HFFc6 (cell line): ENCODE measurements at places on chromosomes 7 and 10. TPM values are rescaled to one million over a fixed set of nuclear protein-coding genes. Genes with fewer than 3 reads are reported as not detected.
A peak's percentile ranks its signal among the peaks of the same experiment; 100 is the strongest.

DNA sequence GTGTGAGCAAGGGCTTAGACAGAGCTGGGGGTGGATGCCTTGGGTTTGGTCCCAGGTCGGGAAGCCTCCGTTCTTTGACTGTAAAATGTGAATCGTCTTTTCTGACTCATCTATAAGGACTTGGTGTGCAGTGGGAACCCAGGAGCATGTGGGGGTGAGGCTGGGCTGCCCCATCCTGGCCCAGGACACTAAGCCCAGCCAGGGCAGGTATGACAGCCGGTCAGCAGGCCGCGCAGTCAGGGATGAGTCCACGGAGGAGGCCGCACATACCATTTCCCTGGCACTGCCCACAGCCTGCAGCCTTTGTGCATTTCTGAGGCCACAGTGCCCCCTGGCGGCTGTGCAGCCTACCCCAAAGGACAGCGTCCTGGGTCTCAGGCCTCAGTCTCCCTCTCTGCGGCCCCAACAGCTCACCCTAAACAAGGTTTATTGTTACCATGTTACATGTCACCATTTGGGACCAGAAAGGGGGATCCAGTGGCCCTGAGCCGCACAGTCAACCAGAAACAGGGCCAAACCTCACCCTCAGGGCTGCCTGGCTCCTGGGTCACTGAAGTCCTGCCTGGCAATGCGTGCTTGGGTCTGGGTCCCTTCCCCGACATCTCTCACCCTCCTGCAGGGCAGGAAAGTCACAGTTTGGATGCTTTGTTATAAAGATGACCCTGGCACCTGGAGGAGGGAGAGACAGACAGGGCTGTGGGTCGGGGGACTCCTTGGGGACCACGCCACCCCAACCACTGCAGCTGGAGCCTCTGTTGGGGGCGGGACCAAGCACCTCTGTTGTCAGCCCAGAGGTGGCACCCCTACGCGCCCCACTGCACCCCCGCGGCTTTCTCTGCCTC, 14.4 kb upstream of the SH2B2 start:
- H3K27me3 ChIP-seq, result no peaks in the 10 kb centered on the region; the same call in 1 of the 2 replicates
- peak overlapping the region; percentile 20 for H3K4me3 ChIP-seq
- H3K27ac ChIP-seq, result peak overlapping the region; percentile 68
- H3K4me1 ChIP-seq, result peaks cover 19% of the 10 kb centered on the region
- H3K36me3 ChIP-seq, result no peaks in the 10 kb centered on the region

DNA sequence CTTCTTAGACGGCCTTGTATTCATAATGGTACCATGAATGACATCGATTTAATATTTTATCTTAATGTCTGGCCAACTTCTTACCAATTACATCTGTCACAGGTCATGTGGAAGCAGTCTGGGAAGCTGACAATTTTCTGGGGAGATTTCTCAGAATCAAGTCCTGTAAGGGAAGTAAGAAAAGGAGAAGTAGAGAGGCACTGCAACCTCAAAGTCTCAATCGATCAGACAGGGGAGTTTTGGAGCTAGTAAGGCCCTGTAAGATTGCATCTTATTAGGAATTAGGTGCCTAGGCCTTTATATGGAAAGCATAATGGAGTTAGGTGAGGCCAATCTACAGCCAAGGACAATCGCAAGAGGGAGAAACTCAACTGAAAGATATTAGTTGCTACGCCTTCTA, 694.6 kb upstream of the SORCS1 start:
- no peak overlapping the region for H3K27ac ChIP-seq
- peaks cover 2% of the 10 kb centered on the region; the same call in 1 of the 2 replicates for H3K27me3 ChIP-seq
- no peak overlapping the region for H3K4me3 ChIP-seq
- H3K4me1 ChIP-seq, result no peaks in the 10 kb centered on the region
- no peaks in the 10 kb centered on the region for H3K36me3 ChIP-seq

DNA sequence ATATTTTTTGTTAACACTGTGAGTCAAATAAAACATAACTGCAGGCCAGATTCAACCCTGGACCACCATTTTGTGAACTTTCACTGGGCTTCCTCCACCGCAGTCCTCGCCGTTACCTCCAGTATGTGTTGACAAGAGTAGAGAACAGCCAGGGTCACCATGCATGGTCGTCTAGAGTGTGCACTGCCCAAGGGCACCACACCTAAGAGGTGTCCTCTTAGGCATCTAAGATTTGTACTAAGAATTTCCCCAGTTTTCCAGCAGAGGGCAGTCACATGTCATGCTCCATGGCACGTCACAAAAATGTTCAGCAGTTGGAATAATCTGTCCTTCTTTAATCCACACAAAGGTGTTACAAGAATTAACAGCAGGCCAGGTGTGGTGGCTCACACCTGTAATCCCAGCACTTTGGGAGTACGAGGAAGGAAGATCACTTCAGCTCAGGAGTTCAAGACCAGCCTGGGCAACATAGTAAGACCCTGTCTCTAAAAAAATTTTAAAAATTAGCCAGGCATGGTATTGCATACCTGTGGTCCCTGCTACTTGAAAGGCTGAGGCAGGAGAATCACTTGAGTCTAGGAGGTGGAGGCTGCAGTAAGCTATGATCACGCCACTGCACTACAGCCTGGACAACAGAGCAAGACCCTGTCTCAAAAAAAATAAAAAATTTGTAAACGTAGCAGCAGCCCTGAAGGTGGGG, 71.2 kb upstream of the FOXK1 start:
- no peaks in the 10 kb centered on the region for H3K36me3 ChIP-seq
- H3K4me3 ChIP-seq, result no peak overlapping the region
- peaks cover 13% of the 10 kb centered on the region for H3K4me1 ChIP-seq
- peaks cover 8% of the 10 kb centered on the region for H3K27me3 ChIP-seq
- H3K27ac ChIP-seq, result no peak overlapping the region

CNNM1 gene
- 3.2 to 4.4 TPM (median 3.7 TPM) in 3 replicates for total RNA-seq

- DNase-seq, result no peak
- no peak overlapping the region for H3K27ac ChIP-seq
- H3K27me3 ChIP-seq, result no peaks in the 10 kb centered on the region; the same call in 1 of the 2 replicates
- H3K4me3 ChIP-seq, result no peak overlapping the region
Measured at GRCh38 chr10:97747573-97747972, 10.6 kb downstream of the ZFYVE27 start.

GRCh38 chr10:1048349-1048731, 579 bp downstream of the IDI1 start:
- H3K36me3 ChIP-seq, result peaks cover 15% of the 10 kb centered on the region
- peak overlapping the region; percentile 96 for H3K4me3 ChIP-seq
- H3K4me1 ChIP-seq, result peaks cover 39% of the 10 kb centered on the region
- DNase-seq, result peak; percentile 17
- peak overlapping the region; percentile 99 for H3K27ac ChIP-seq

GRCh38 chr10:16192337-16192736, 244.5 kb upstream of the PTER start:
- no peaks in the 10 kb centered on the region for H3K27me3 ChIP-seq
- no peak overlapping the region for H3K4me3 ChIP-seq
- DNase-seq, result no peak
- H3K36me3 ChIP-seq, result no peaks in the 10 kb centered on the region
- H3K4me1 ChIP-seq, result no peaks in the 10 kb centered on the region

DNA sequence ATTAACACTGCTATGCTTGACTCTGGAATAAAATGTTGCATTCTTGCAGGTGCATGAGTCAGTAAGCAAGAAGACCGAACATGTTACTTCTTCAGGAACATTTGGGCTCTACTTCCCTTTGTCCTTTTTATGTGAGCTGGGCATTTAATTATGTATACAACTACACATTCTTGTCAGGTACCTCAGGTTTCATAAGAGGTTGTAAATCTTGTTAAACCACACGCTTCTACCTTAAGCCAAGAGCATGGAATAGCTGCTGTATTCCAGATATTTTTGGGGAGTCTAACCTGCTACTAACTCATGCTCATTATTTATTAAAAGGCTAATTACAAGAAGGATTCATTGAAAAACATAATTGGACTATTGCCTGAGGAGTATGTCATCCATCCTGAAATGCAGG, 414.2 kb upstream of the KLF6 start:
- no peak overlapping the region for H3K27ac ChIP-seq
- DNase-seq, result no peak
- H3K4me3 ChIP-seq, result no peak overlapping the region
- no peaks in the 10 kb centered on the region; the same call in 1 of the 2 replicates for H3K27me3 ChIP-seq
- H3K4me1 ChIP-seq, result peaks cover 49% of the 10 kb centered on the region
- H3K36me3 ChIP-seq, result no peaks in the 10 kb centered on the region

DNA sequence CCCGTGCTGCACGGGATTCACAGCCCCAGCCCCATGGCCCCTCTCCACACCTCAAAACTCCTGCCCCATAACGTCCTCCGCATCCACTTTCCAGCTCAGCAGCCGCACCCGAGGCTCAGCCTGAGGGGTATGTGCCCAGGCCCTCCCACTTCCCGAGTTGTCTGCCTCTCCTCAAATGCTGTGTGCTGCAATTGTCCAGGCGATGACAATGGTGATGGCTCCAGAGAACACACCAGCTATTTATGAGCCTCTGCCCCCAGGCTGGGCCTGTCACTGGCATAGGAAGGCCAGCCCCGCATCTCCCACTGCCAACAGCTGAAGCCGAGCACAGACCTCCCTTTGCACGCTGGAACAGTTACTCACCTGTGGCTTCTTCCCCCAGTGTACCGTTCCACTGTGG, 2.4 kb upstream of the LDB3 start:
- H3K27ac ChIP-seq, result no peak overlapping the region
- peaks cover 8% of the 10 kb centered on the region for H3K27me3 ChIP-seq
- no peak overlapping the region for H3K4me3 ChIP-seq
- no peaks in the 10 kb centered on the region for H3K36me3 ChIP-seq
- peaks cover 35% of the 10 kb centered on the region for H3K4me1 ChIP-seq

DNA sequence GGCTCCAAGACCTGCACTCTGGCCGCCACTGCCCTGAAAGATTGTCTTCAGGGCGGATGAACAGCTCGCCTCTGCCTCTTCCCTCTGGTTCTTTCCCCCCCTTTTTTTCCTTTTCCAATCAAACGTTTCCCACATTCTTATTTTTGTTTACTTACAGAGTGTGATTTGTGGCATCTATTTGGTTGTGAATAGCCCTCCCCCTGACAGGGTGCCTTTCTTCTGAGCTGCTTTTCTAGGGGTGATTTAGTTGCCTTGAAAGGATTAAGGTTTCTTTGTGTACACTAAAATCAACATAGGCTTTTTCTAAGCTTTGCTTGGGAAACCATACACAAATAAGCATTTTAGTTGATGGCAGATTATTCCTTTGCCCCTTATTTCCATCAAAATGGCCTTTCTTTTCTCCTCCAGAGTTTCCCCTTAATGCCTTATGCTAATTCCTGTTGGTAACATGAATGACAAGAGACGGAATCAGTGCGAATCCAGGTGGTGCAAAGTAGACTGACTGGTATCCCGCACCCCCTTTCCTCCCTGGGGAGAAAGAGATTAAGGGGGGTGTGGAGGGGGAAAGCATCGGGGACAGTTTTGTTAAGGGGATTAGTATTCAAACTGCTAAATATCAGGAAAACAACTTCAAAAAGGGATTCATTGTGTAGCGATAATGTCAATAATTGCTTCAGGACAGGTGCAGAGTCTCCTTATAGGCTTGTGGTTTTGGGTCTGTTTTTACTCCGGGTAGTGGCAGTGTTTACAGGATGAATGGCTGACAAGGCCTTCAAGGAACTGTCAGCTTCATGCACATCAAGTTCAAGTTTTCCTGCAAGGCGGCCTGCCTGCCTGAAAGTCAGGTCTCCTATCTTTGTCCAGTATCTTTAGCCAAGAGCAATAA, 431.6 kb upstream of the GALNT17 start:
- H3K27ac ChIP-seq, result no peak overlapping the region
- no peak for DNase-seq
- H3K4me1 ChIP-seq, result no peaks in the 10 kb centered on the region

GRCh38 chr7:51309361-51310130, 7.1 kb downstream of the COBL start:
- no peaks in the 10 kb centered on the region for H3K36me3 ChIP-seq
- H3K27ac ChIP-seq, result no peak overlapping the region
- no peak for DNase-seq
- H3K4me3 ChIP-seq, result no peak overlapping the region
- H3K27me3 ChIP-seq, result peaks cover 1% of the 10 kb centered on the region

DNA sequence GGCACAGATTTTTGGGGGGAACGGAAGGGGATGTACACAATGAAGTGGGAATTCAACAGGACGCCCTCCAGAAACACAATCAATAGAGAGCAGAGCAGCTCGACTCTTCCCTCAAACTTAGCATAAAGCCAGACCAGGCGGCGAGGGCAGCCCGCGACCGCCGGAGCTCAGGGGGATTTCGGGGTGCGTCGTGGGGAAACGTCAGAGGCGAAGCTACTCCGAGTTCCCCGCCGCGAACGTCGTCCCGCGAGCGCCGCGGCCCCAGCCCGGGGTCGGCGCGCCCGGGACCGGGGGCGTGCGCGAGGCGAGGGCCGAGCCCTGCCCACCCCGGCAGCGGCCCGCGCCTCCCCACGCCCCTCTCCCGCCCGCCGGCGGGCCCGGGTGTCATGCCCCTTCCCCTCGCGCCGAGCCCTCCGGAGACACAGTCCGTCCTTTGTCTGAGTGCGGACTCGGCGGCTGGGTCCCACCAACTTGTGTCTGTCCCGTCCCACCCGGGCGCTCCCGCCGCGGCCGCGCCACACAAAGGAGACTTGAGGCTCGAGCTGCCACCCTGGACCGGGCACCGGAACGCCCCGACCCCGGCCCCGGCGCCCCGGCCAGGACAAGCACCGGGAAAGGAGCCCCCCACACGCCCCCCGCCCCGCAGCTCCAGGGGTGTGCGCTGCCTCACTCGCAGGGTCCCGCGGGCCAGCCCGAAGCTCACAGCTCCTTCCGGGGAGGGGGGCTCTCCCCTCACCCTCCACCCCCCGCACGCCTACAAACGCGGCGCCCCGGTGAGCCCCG, 634 bp downstream of the EZH2 start:
- no peaks in the 10 kb centered on the region for H3K27me3 ChIP-seq
- H3K4me3 ChIP-seq, result peak overlapping the region; percentile 98
- H3K4me1 ChIP-seq, result peaks cover 29% of the 10 kb centered on the region
- no peaks in the 10 kb centered on the region; the same call in 1 of the 2 replicates for H3K36me3 ChIP-seq
- DNase-seq, result no peak

ZNF727 gene
- 0.11 TPM in 1 of 3 replicates, not detected in the others for total RNA-seq

- no peak overlapping the region for H3K27ac ChIP-seq
- H3K27me3 ChIP-seq, result peaks cover 12% of the 10 kb centered on the region
- H3K4me1 ChIP-seq, result peaks cover 11% of the 10 kb centered on the region
- no peak for DNase-seq
- H3K36me3 ChIP-seq, result no peaks in the 10 kb centered on the region
Measured at GRCh38 chr10:44064317-44064716, 320.6 kb downstream of the CXCL12 start.

DNA sequence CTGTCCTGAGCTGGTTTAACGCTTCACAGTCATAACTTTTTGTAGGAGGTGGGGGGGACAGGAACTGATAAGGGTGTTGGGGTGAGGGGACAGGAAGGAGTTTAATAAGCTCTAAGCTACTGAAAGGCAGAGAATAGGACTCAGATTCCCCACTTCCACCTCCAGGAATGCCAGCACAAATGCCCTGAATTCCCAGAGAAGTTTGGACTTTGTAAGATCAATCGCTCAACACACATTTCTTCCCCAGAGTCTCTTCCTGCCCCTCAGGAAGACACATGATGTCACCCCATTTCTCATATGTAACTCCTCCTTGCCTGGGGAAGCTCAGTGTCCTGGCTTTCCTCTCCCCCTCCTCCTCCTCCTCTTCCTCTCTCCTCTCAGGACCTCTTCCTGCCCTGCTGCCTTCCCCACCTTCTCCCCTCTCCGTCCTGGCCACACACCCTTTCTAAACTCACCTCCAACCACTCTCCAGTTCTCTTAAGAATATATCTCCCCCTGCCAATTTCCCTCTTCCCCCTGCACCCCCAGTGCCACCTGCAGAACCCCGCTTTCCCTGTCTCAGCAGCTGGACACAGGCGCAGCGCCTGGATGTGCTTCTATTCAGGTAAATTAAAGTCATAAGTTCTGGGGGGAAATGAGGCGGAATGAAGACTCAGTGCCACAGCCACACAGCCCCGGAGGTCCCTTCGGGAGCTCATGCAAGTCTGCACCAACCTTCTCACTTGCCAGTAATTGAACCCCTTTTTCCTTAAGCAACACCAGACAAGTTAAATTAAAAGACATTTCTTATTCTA, 5.3 kb upstream of the LOXL4 start:
- peaks cover 26% of the 10 kb centered on the region for H3K4me1 ChIP-seq
- no peak overlapping the region for H3K4me3 ChIP-seq
- no peaks in the 10 kb centered on the region for H3K36me3 ChIP-seq
- H3K27me3 ChIP-seq, result peaks cover 21% of the 10 kb centered on the region
- DNase-seq, result no peak
